Spinal cord (tissue), 10 donors: ENCODE measurements at places on chromosomes 12 and 14. TPM values are rescaled to one million over a fixed set of nuclear protein-coding genes. Genes with fewer than 3 reads are reported as not detected.

DNA sequence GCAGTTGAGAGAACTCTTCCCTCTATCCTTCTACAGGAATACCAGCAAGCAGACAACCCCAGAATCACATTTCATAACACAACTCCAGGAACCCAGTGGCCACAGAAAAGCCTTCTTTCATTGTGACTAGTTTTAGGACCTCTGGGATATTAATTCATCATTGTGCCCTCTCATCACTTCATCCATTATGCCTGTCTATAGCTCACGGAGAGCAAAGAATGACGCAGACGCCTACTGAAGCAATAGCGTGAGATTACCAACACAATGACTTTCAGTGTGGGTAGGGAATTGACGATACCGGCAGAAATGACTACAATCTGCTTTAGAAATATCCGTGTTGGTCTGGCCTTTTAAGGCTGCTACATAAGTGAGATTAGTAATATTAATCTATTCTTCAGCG lies 158.1 kb upstream of the FOXG1 start:
- DNase-seq, result peak; percentile 54

- no peak for DNase-seq
These were observed 121.3 kb upstream of the IGF1 start for GRCh38 chr12:102601621-102602020.

DNA sequence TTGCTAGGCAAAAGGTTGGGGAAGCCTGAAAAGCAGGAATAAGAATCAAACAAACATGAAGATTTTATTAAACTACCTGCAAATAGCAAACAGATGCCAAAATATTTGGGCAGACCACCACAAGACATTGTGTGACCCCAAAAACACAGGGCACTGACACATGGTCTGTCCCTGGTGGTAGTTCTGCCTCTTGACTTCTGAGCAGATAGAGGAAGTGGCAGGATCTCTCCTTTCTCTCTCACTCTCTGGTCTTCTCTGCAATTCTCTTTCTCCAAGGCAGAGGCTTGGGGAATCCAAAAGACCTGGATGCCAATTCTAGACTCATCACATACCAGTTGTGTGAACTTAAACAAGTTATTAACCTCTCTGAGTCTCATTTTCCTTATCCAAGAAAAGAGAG lies 4.3 kb upstream of the PTGDR start:
- no peak for DNase-seq

- DNase-seq, result no peak
These were observed 574 bp downstream of the PAWR start for GRCh38 chr12:79690142-79690637.

- DNase-seq, result peak; percentile 96
These were observed 156.8 kb upstream of the TMEM260 start for GRCh38 chr14:56422703-56423213.

DNA sequence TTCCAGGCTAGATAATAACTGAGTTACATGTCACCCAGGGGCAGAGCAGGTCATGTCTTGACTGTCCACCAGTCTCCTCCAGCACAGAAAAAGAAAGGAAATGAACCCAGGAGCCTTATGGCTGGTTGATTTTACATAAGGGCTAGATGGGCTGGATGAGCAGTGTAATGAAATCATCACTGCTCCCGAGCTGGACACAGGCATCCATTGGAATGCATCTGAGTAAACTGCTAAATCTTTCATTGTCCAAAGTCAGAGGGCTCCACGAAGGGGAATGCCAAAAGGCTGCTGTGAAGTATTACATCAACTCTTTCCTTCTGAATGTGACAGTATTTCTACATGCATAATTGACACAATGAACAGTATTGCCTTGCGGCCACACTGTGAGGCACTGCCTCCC lies 30.1 kb upstream of the TSPAN11 start:
- no peak for DNase-seq

DNA sequence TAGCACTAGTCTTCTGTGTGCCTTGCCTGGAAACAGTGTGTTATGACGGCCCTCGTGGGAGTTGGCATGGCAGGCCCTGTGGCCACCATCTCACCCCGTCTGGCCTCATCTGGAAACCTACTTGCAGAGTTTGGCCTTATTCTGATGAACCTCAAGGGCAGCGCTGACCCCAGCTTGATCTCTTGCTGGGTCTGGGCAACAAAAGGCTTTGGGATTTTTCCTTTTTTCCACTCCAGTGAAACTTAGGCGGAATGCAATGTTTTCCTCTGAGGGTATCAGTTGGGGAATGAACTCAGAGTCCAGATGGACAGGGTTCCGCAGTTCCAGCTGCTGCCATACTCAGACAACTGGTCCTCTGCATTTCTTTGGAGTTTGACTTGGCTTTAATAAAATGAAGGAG lies 15.9 kb downstream of the CACNA1C start:
- DNase-seq, result no peak

DNA sequence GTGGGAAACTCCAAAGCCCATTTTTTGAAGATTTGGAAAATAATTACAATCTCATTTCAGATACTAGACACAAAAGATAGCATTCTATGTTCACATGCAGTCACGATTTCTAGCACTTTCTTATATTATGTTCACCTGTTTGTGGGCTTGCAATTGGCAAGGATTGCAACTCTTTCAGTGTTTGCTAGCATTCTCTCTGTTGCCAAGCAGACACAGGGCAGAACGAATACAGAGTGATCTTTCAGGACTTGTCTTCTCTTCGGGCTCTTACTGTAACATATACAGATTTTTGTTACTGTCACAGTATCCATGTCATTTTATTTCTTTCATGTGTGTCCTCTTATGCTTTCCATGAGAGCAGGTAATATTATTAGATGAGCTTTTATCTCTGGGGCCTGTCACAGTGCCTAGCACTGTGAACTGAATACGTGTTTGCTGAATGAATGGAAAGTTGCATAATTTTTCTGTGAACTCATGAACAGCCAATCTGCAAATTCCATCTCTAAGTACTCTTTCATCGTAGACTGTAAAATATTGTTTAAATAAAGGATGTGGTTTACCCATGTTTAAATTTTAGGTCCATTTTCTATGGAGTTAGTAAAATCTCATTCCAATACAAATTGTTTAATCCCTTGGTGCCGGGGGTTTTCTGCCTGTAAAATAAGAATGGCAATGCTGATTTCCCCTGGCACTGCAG lies 105.1 kb downstream of the BMP4 start:
- DNase-seq, result no peak

- DNase-seq, result no peak
These were observed 38.5 kb upstream of the CHGA start for GRCh38 chr14:92884410-92884809.

DNA sequence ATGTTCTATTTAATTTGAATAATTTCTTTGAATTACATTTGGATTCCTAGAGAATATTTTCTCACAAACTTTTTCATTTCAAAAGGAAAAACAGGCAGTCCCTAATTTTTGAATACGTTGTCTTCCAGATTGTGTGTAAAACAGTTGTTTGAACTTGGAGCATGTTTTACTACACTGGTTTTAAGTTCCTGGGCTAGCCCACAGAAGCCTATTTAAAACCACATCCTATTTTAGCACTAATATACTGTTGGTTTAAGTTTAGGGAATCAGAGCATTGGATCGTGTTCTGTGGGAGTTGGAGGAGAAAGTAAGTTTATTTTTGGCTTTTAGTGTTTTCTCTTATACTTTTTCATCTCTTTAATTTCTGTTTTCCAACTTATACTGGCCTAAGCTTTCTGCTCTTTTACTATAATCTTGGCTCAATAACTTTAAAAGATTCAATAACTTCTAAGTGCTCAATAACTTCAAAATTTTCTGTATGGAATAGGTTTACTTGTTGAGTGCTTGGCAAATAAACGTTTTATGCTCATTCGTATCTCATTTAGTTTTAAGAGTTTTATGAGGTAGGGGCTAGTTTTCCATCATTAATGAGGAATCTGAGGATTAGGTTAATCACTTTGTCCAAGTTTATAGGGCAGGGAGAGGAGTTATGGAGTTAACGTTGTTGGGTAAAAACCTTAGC lies 14.9 kb downstream of the LEMD3 start:
- no peak for DNase-seq

- no peak for DNase-seq
These were observed 15.3 kb downstream of the TCHP start for GRCh38 chr12:109915171-109916040.

DNA sequence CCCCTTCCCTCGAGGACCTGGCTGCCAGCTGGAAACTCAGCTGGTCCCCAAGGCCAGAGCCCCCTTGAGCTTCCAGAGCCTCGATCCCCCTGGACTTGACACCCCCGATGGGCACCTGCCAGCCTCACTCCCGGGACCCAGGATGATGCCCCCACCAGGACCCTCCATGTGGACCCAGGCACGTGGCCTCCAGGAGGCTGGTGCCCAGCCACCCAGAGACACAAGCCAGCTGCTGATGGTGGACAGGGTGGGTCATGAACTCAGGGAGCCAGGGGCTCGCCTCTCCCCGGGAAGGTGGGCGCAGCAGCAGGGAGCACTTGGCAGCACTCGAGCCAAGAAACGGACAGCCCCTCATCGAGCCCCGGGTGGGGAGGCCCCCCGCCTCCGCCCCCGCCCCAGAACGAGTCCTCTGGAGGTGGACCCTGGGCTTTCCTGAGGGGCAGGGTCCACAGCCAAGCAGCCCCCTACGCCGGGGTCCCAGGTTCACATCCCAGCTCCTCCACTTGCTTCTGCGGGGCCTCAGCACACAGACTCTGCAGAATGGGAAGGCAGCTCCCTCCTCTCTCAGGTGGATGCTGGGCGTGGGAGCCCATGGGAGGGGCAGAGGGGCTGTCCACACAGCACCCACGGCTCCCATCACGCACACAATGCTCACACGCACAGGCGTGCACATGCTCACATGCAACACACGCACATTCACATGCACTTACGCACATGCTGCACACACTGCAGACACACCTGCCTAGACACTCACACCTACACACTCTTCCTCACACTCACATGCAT lies 12.1 kb downstream of the C14orf180 start:
- no peak for DNase-seq

DNA sequence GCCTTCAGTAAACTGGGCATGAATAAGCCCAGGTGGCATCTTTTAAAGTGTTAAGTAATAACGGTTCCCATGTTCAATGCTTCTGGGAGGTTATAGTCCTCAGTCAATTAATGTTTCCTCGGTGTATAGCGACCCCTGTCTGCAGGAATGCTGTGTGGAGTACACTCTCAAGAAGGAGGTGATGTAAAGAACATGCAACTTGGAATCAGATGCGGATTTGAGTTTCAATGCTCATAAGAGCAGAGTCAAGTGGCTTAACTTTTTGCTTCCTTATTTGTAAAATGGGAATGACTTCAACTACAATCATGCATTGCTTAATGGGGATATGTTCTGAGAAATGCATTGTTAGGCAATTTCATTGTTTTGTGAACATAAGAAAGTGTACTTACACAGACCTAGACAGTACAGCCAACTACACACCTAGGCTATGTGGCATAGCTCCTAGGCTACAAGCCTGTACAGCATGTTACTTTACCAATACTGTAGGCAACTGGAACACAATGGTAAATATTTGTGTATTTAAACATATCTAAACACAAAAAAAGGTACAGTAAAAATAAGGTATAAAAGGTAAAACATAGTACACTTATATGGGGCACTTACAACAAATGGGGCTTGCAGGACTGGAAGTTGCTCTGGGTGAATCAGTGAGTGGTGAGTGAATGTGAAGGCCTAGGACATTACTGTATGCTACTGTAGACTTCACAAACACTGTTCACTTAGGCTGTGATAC lies 6.7 kb upstream of the MRPS35 start:
- DNase-seq, result peak; percentile 35

GRCh38 chr14:22997676-22998323 lies 12.1 kb downstream of the C14orf93 start:
- DNase-seq, result no peak

DNA sequence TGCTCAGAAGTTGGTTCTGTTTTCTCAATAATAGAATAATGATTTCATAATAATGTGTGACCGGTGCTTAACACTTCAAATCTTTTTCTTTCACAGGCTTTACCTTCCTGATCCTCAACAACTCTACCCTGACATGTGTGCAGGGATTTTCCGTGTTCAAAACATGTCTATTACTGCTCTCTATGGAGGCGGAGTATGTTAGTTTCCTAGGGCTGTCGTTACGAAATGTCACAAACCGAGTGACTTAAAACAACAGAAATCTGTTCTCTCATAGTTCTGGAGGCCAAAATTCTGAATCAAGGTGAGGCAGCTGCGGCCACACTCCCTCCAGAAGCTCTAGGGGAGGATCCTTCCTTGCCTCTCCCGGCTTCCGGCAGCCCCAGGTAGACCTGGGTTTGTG lies 186.2 kb upstream of the VASH1 start:
- DNase-seq, result no peak

GRCh38 chr14:89212386-89213235 lies 204.4 kb downstream of the FOXN3 start:
- DNase-seq, result no peak

- DNase-seq, result no peak
These were observed 942 bp downstream of the SYT1 start for GRCh38 chr12:78865516-78865915.

C12orf54 gene
- 0.40 TPM for total RNA-seq

IKZF4 gene
- total RNA-seq, result 3.4 TPM

SLCO1B3 gene
- total RNA-seq, result 2.9 TPM

FAM222A gene
- total RNA-seq, result 7.3 TPM

KLRC2 gene
- 9.7 TPM for total RNA-seq

ENTPD5 gene
- total RNA-seq, result 11.0 TPM

NOPCHAP1 gene
- total RNA-seq, result 16.3 TPM

ALDH1L2 gene
- 9.5 TPM for total RNA-seq

PTHLH gene
- 8.2 TPM for total RNA-seq

GALNT16 gene
- 9.5 TPM for total RNA-seq

IL22 gene
- total RNA-seq, result not detected
